T-helper 9 cell (primary cell): ENCODE measurements at places on chromosomes 2 and 18.

- DNase-seq = no peak
Observed at GRCh38 chr2:38876407-38876806, 631 bp downstream of the MORN2 start.

GRCh38 chr2:45134014-45134413 lies 124.8 kb upstream of the SIX2 start:
- no peak for DNase-seq

GRCh38 chr2:25314514-25315315 lies 27.0 kb downstream of the DNMT3A start:
- DNase-seq = peak; percentile 57

DNA sequence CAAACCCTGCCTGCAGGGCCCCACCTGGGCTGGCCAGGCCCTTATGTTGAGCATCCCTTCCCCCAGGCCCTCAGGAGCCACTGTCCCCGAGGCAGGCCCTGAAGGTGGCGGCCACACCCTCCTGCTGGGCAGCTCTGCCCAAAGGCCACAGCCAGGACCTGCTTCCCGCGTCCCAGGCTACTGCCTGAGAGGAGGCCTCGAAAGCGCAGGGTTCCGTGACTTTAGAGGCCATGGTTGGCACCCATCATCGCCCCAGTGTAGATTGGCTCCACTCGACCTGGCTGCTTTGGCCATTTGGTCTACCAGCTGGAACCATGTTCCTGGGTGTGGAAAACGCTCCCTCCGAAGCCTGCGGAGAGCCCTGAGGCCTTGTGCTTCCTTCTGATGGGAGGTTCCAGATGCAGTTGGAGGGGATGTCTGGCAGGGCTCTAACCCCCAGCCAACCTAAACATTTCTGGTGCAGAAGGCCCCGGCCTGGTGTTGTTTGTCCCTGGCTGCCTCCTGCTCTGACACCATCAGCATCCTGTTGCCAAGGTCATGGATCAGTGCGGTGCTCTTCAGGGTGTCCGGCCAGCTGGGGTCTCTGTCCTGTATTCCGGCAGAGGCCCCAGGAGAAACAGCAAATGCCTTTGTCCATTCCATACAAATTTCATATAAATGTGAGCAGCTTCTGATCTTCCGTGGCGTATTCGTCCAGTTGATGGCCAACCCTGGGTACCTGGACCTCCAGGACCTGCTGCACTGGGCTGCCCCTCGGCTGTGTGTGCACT lies 14.7 kb downstream of the CAPN10 start:
- DNase-seq = no peak

DNA sequence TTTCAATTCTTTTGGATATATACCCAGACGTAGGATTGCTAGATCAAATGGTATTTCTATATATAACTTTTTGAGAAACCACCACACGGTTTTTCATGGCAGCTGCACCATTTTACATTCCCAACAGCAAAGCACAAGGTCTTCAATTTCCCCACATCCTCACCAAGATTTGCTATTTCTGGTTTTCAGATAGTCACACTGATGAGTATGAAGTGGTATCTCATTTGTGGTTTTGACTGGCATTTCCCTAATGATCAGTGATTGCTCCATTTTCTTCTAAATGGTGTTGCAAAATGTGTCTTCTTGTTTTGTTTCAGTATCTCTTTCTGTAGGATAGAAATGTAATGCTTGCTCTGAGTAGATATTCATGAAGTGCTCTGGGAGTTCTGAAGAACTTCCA lies 52.0 kb downstream of the ANKRD44 start:
- no peak for DNase-seq

- peak; percentile 24 for DNase-seq
Observed at GRCh38 chr18:80175451-80176204, 66.6 kb downstream of the ADNP2 start.

- DNase-seq = no peak
Observed at GRCh38 chr18:37666991-37667390, 101.4 kb upstream of the CELF4 start.

DNA sequence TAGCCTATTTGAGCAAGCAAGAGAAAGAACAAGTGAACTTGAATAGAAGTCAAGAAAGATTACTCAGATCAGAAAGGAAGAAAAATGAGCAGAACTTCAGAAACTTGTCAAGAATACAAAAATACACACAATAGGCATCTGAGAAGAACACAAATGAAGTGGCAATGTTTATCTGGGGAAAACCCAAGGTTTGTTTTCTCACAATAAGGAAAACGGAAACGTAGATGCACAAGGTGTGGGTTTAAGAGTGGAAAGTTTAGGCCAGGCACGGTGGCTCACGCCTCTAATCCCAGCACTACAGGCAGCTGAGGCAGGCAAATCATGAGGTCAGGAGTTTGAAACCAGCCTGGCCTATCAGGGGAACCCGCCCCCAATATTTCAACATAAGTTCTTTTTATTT lies 159.5 kb upstream of the GYPC start:
- no peak for DNase-seq

- DNase-seq = no peak
Observed at GRCh38 chr2:224268441-224268840, 133.5 kb downstream of the FAM124B start.

- no peak for DNase-seq
Observed at GRCh38 chr18:65994302-65994701, 243.5 kb downstream of the CDH7 start.

DNA sequence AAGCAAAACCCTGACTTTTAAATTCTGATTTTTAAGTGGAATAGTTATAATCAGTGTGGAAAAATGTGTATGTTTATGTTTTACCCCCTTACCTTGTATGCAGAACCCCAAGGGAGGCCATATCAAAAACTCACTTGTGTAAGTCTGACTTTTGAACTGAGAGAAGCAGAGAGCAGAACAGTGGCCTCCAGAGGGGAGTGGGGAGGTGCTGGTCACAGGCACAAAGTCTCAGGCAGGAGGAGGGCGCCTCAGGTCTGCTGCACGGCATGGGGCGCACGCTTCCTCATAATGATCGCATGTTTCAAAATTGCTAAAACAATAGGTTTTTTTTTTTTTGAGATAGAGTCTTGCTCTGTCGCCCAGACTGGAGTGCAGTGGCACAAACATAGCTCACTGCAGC lies 127.8 kb downstream of the TPO start:
- DNase-seq = no peak

DNA sequence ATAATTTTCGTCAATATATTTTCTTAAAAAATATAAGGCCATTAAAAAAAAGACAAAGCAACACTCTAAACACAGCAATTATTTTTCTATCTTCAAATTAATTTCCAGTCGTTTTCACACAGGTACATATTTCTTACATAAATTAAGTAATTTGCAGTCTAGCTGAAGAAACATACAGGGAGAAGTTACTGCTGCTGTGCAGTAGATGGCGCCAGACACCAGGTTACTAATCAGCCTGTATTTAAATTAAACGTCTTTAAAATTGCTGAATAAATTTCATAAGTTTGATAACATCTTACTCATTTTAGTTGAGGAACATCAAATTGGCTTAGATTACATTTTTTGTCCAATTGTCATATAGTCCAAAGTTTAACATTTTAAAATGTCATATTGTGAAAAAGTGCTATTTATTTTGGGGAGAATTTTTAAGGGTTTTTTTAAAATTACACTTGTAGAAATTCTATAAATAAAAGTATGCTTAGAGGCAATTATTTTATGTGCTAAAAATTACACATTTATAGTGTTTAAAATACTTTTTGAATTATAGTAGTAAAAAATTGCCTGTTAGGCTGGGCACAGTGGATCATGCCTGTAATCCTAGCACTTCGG lies 88.4 kb downstream of the PMAIP1 start:
- peak; percentile 35 for DNase-seq

- DNase-seq = no peak
Observed at GRCh38 chr2:208118918-208119317, 5.4 kb downstream of the CRYGD start.

DNA sequence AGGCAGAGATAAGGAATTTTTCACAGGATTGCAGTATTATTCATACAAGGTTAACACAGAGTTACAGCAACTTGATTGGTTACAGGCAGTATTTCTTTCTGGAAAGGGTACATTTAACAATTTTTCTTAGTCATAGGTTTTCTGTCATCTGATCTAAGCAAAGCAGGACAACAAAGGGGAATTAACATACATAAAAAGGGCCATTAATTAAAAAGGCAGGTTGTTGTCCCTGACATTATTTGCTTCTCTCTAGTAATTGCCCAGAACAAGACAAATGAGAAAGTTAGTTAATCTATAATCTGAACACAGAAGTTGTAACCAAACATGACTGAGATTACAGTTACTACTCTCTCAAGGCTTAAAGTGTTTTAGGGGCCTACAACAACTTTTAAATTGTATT lies 291.4 kb upstream of the LRRTM4 start:
- DNase-seq = no peak

- no peak for DNase-seq
Observed at GRCh38 chr2:239302808-239303557, 97.8 kb downstream of the HDAC4 start.

DNA sequence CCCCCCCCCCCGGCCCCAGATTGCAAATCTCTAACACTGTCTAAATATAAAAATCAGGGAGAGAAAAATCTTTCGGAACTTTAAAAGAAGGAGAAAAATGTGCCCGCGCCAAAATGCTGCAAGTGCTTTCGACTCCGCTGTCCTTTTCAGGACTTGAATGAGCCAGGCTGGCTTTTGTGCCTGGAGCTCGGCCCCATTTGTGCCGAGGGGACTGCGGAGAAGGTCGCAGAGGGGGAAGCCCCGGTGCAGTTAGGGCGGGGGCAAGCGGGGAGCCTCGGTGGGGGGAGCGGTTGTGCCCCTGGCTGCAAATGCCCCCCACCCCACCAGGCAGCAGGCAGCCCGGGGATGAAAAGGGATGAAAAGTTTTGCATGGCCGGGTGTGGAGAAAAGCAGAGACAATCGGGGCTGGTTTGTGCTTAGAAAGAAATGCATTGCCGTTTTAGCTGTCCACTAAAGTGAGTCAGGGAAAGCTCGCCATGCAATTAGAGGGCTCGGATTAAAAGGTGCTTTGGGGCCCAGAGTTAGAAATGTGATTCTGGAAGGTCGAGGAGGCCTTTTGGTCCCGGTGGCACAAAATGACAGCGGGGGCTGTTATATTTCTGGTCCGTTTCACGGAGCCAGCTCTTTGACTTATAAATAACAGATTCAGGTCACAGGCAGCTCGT lies 1.6 kb downstream of the INHBB start:
- no peak for DNase-seq

DNA sequence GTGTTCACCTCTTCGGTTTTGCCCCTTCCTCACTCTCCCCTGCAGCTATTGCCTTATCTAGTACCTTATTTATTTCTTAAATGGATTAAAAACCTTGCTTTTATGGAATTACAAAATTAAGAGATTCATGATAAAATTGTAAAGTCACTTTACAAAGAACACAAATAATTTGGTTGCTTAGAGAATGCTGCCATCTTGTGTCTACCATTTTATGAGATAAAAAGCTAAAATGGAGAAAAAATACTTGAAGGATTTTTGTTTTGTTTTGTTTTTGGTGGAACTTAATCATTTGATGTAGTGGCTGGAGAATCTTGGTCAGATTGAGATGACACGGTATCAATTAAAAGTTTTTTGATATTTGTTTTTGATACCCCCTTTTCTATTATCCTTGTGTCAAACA lies 69.6 kb downstream of the R3HDM1 start:
- no peak for DNase-seq

GRCh38 chr18:59428018-59428417 lies 69.0 kb upstream of the LMAN1 start:
- no peak for DNase-seq

GRCh38 chr18:78430131-78430758 lies 549.4 kb upstream of the SALL3 start:
- DNase-seq = no peak

- no peak for DNase-seq
Observed at GRCh38 chr18:40883271-40883670, 1071.8 kb upstream of the PIK3C3 start.

DNA sequence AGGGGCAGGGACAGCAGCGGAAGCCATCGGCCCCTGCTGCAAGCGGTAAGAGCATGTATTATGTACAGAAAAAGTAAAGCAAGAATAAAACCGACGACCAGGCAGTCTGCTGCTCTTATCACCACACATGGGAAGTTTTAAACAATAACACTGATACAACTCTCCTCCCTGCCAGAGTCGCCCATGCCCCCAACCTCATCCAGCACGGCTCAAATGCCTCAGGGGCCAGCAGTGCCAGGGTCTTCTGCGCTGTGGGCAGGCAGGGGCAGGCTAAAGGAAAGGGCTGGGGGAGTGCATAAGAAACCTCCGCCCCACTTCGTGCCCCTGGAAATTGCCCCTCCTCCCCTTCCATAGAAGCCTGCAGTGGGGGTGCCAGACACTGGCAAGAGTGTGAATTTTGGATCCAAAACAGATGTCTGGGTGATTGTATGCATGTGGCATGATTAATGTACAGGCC lies 10.1 kb downstream of the TEX51 start:
- no peak for DNase-seq

GRCh38 chr2:238655198-238655860 lies 192.6 kb upstream of the TWIST2 start:
- no peak for DNase-seq

GRCh38 chr2:117562654-117563053 lies 251.8 kb upstream of the DDX18 start:
- DNase-seq = no peak

DNA sequence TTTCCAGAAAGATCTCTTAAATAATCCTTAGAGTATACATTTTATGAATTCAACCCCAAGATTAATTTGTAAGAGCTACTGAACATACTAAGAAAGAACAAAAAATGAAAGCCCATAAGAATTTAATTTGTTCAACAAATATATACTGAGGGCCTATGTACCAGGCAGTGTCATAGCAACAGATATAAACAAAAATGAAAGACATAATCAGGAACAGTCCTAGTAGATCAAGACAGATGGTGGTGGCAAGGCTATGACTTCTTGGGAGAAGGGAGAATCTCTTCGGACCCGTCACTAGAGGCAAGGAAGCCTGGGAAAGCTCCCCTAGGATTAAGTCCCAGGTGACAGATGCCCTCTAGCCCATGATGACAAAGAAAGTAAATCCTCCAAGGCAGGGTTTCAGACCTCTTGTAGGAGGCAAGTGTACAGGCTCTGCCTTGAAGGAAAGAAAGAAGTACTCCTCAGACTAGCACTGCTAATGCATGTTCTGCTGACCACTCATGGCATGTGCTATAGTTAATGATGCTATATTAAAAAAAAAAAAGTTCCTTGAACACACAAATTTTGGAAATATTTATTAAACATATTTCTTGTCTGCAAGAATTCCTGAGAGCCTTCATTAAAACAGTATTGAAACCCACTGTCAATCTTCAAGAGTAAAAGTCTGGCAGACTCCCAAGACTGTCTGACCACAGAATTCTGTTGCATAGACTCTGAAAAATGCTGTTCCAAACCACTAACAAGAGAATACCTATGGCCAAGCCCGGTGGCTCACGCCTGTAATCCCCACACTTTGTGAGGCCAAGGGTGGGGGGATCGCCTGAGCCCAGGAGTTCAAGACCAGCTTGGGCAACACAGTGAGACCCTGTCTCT lies 31.5 kb downstream of the NOL10 start:
- DNase-seq = no peak

GRCh38 chr2:214651451-214651850 lies 158.0 kb downstream of the BARD1 start:
- DNase-seq = no peak

DNA sequence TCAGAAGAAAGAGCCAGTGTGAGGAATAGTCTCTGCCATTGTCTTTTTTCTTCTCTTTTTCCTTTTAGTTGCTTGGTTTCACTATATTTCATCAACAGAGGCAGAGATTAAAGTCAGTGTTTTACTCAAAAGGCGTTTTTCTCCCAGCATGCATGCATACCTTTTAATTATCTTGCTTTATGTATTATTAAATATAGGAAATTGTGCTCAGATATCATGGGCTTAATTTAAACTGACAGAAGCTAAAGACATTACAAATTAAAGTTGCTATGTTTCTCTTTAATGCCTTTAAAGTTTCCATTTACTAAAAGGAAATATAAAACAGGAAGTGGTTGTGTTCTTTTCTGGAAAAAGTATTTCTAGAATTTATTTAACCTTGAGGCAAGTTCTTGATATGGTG lies 223.3 kb upstream of the ATP5MC3 start:
- DNase-seq = no peak
